ENCODE measurements at places on chromosomes 3 and 15.

DNA sequence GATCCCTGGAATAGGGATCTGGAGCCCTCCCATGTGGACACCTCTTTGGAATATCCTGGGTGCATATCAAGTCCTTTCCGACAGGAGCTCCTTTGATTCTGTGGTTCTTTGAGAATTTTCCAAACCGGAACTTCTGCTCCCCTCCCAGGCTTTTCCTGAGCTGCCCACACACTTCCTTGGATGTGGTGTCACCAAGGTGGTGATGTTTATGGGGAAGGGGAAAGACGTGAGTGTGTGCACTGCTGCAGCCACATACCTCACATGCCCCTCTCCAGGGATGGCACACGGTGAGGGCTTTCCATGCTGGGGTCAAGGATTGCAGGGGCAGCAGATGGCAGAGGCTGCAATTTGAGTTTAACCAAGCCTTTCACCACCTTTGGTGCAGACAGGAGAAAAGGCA is 27.9 kb upstream of the PSTPIP1 start:
- DNase-seq: no peak

- no peak for DNase-seq
Measured at GRCh38 chr15:44427756-44428724, 611 bp downstream of the CTDSPL2 start.

- no peak for DNase-seq
Measured at GRCh38 chr3:26245236-26245635, 377.3 kb upstream of the LRRC3B start.

- DNase-seq: no peak
Measured at GRCh38 chr3:149023951-149024350, 32.6 kb downstream of the GYG1 start.

GRCh38 chr3:58577269-58577821 is at the start of gene FAM107A:
Gene FAM107A (minus strand): TSS chr3:58577391. CDS start chr3:58569860, 7,531 bp downstream.
- DNase-seq: no peak

DNA sequence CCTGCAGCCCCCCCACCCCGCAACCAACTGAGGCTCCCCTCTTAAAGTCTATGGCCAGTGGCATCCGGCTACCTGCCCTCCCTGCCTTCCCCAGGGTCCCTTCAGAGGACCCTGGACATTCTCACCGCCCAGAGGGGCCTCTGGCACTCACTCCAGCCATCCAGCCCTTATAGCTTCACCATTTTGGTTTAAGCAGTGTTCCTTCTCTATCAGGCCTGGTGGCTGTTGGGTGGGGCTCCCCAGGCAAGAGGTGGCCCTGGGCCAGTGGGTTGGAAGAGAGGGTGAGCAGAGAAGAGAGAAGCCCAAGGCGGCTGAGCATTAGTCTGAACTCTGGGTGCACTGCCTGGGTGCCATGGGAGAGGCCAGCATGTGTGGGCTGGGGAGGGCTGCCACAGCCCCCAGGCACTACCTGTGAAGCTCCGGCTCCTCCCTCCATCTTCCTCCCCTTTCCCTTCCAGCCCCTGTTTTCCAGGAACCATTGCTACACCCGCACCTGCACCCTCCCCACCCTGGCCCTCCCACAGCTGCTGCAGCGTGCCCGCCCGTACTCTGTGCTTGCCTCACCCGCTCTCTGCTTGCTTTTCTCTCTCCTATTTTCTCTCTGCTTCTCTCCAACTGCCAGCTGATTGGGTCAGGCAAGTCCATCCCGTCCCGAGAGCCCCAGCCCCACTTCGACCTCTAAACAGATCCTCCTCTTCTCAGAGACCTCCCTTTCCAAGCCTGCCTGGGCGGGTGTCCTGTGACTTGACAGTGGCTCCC is 168.2 kb downstream of the TBC1D2B start:
- DNase-seq: no peak

- no peak for DNase-seq
Measured at GRCh38 chr3:17158941-17159682, 274.4 kb downstream of the PLCL2 start.

- DNase-seq: peak; percentile 56
Measured at GRCh38 chr15:58988006-58988785, 733 bp downstream of the RNF111 start.

DNA sequence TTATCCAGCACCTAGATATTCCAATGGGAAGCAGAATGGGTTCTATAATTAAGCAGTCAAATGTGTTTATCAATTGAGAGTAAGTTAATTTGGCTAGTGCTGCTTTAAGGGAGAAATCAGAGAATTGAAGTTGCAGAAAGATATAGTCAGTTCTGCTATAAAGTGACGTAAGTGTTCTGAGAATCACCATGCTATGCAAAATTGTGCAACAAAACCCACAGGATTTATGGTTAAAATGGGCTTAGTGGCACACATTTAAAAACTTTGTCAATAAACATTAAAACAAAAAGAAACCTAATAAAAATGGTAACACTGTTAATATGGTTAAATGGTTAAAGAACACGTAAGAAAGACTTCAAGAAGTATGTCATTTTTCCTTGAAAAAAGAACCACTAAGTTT is 74.5 kb downstream of the TMEM108 start:
- DNase-seq: no peak

DNA sequence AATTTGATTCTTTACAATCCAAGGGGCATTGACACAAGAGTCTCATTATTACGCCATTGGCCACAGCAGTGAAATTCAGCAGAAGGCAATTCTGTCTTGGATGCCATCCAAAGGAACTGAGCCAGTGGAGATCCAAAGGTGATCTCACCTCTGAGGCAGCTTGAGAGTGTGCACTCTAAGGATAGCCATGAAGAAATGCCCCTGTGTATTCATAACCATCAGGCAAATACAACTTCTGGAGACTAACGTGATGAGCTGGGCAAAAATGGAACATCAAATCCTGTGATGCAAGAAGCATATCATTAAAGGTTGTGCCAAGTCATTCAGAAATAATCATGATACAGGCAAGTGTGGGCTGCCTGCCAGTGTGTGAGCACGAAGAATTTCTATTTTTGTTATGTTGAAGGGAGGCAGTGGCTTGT is 41.4 kb downstream of the ROBO2 start:
- DNase-seq: no peak

GRCh38 chr3:126126811-126127431 is 43.0 kb upstream of the SLC41A3 start:
- DNase-seq: no peak

- DNase-seq: no peak
Measured at GRCh38 chr3:29463304-29463703, 182.4 kb downstream of the RBMS3 start.

DNA sequence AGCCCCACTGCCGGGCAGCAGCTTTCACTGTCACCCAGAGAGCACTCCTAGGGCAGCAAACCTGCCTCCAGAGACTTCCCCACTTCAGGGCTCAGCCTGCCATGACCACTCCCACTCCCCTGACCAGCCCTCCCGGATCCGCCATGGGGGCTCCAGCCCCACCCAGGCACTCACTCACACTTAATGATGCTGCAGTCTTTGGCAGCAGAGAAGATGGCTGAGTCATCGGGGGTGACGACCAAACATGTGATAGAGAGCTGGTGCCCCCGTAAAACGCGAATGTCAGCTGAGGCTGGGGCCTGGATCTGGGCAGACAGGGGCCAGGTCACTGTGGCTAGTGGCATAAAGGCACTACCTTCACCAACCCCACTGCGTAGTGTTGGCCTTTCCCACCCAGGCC is 4.7 kb downstream of the RRP9 start:
- no peak for DNase-seq

DNA sequence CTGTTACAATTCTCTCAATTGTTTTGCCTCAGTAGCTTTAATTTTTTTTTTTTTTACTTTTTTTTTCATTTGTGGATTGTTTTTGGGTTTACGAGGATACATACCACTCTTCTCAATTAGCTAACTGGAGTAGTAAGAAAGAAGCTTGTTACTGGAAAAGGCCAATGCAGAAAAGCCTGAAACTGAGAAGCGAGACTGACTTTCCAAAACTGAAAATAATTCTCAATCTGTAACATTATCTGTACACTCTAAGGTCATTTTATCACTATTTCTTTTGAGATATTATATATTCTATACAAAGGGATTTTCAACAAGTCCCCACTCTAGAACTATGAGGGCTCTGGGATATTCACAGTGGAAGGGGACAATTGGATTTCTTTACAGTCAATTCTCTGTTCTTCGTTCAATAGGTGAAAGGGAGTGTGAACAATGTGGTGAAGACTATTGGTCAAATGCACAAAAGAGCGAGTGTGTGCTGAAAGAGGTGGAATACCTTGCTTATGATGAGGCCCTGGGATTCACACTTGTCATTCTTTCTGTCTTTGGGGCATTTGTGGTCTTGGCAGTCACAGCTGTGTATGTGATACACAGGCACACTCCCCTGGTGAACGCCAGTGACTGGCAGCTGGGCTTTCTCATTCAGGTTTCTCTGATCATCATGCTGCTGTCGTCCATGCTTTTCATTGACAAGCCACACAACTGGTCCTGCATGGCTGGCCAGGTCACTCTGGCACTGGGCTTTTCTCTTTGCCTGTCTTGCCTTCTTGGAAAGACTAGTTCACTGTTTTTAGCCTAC is 83.9 kb upstream of the KCNAB1 start:
- no peak for DNase-seq

DNA sequence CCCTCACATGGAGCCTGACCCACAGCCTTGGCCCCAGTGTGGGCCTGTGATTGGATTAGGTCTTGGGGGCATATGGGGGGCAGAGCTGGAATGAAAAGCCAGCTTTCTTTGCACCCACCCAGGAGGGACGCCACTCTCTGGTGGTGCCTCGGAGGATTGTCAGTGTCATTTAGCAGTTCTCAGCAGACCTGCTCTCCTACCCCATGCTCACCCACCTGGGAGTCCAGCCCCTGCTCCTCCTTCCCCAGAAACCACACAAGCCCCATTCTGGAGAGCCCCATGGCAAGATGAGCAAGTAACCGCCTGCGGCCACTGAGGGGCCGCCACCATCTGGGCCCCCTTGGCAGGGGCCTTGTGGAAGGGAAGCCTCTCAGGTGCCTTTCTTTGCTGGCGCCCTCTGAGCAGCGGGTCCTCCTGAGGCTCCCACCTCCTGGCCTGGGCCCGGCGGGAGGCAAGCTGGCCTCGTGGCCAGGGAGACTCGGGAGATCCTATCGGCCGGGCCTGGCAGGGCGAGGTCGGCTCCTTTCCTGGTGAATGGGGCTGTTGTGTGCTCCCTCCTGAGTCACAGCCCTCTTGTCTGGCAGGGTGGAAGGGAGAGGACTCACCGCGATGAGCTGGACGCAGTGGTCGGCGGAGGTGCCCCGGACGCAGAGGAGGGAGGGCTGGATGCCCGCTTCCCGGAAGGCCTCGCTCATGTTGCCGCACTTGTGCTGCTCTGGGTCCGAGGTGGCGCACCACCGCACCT is 2.3 kb downstream of the MELTF start:
- DNase-seq: no peak

DNA sequence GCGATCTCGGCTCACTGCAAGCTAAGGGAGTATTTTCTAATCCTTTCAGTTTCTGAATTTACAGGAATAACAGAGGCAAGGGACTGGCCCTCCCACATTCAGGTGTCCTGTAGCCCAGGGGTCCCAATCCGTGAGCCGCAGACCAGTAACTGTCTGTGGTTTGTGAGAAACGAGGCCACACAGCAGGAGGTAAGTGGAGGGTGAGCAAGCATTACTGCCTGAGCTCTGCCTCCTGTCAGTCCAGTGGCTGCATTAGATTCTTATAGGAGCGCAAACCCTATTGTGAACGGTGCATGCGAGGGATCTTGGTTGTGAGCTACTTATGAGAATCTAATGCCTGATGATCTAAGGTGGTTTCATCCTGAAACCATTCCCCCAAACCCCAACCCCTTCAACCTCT is 5.0 kb upstream of the IL17RC start:
- DNase-seq: no peak

- DNase-seq: no peak
Measured at GRCh38 chr15:41401904-41402267, 410 bp downstream of the NDUFAF1 start.

- no peak for DNase-seq
Measured at GRCh38 chr3:107993771-107994170, 97.1 kb downstream of the CD47 start.

DNA sequence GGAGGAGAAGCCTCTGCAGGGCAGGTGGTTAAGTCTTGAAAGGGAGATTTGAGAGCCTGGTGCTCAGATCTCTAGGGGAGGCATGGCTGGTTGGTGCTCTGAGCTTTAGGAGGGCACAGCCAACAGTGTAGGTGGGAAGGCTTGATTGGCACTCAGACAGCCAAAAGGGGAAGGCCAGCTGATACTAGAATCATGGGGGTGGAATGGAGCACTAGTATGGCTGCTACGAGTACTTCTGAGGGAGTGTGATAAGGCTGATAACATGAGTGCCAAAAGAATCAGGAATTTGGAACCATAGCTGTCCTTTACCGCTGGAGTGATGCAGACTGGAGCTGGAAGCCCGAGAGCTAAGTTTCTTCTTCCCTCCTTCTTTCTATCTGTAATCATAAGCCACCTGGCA is 184.6 kb upstream of the TBC1D5 start:
- no peak for DNase-seq

DNA sequence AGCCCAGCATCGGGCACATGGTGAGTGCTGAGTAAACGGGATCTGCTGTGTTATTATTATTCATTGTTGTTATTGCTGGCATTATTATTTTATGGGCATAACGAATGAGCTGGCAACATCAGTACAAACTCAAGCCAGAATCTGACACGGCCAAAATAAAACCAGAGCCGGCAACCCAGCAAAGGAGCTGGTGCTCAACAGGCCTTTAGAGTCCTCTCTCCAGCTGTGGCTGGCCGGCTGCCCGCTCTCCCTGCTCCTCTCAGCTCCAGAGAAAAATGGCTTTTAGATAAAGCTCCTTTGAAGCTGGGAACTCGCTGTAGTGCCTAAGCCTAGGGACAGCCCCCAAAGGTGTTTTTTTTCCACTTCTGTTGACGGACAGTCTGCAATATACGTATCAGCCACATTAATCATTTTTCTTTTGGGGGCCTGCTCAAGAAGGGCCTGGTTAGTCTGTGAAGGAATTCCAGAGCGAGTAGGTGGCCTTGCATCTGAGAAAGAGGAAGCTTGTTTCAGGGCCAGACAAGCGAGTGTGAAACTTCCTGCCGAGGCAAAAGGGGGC is 193.9 kb upstream of the UBE2E1 start:
- no peak for DNase-seq

GRCh38 chr15:68278345-68278594 is 725 bp downstream of the FEM1B start:
- DNase-seq: no peak

GRCh38 chr3:50267280-50267913 is 1.6 kb upstream of the SEMA3B start:
- DNase-seq: no peak

DNA sequence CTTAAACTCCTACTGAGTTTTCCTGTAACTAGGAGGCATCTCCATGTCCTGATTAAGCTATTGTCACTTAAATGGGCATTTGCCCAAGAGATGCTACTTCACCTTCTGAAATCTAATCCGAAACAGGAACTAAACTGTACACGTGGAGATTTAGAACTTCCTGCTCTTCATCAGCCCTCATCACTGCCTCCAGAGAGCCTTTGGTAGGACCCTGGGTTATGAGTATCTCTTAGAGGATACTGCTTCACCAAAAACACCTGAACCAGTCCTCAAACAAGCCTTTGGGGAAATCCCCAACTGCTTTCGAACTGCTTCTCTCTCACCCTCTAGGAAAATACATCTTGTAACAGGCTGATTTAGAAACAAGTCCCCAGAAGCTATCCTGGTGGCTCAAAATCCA is 320.3 kb downstream of the GAP43 start:
- no peak for DNase-seq

- no peak for DNase-seq
Measured at GRCh38 chr15:57330619-57331340, 45.5 kb upstream of the CGNL1 start.

- DNase-seq: no peak
Measured at GRCh38 chr15:78201281-78202190, 32.8 kb downstream of the ACSBG1 start.

Measured in CD4-positive, alpha-beta T cell treated with Interferon gamma for 1 hour (primary cell).